Stimulated activated CD4-positive, alpha-beta T cell treated with anti-CD3 and anti-CD28 coated beads, TNF-alpha, amount 100 ng/mL, for 24 hours (primary cell): ENCODE measurements at places on chromosomes 3 and 15.

- DNase-seq, result no peak
Observed at GRCh38 chr3:177405191-177405672, 207.9 kb upstream of the TBL1XR1 start.

GRCh38 chr3:11275926-11276325 is 3.7 kb downstream of the ATG7 start:
- DNase-seq, result no peak

GRCh38 chr3:8052659-8053058 is 449.0 kb upstream of the LMCD1 start:
- DNase-seq, result no peak

- no peak for DNase-seq
Observed at GRCh38 chr15:73631915-73632669, 1.1 kb downstream of the NPTN start.

GRCh38 chr3:102301155-102301880 is 133.5 kb upstream of the ZPLD1 start:
- DNase-seq, result no peak

DNA sequence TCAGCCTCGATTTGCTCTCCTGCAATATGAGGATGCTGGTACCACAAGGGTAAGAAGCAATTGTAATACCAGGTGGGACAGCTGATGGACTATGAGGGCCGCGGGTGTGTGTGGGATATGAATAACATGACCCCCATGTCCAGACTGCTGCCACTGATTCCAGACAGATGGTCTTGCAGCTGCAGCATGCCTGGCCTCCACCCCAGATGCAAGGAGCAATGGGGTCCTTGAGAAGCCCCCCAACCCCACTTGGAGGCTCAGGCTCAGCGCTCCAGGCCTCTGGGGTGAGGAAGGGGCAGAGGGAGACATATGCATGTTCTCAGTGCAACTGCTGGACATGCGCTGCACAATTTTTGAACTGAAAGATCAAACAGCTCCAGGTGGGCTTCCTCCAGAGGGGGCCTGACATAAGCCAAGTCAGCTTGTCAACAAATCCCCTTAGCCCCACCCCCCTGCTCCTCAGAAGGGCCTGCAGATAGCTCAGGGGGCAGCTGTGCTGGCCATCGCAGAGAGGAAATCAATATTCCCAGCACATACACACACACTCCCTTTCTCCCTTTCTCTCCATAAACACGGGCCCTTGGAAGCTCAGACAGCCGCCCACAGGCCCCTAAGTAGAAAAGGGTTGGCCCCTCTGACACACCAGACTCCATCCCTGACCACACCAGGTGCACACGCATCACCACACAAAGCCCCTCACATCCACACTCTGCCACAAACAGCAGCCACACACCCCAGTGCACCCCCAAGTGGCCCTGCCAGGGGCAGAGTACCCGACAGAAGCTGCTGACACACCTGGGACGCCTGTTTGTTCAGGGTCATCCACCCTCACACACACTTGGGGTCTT is 107.0 kb downstream of the IQSEC1 start:
- no peak for DNase-seq

- DNase-seq, result no peak
Observed at GRCh38 chr3:165383381-165383780, 187.2 kb upstream of the SLITRK3 start.

DNA sequence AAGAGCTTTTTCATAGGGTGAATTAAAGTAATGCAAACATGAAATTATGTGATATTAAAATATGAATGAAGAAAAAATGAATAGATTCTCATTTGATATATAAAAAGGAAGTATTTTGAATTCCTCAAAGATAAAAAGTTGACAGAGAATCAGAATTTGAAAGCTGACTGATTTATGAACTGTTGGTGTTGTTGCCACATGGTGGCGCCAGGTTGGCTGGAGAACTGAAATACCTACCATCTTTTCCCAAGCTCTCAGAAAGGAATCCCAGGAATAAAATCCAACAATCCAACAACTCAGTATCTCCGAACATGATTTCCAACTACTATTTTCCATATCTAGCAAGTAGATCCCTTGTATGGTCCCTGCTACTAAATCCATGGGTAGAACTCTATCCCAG is 3.1 kb downstream of the MYRIP start:
- DNase-seq, result no peak

DNA sequence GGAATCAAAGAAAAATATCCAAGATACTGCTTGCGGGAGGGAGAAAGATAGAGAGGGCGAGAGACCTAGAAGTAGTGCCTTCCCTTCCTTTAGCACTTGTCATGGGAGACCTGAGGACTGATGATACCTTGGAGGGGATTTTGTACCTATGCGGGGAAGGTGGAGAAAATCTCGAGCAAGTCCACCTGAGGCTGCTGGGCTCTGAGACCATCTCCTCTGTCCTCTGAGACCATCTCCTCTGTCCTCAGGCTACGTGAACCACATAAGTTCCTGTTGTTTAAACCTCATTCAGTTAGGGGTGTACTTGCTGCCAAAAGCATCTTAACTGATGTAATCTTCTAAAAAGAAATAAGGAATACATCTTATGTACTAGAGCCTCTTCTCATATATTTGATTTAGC is 164.9 kb downstream of the NR2F2 start:
- DNase-seq, result no peak

GRCh38 chr3:44065311-44066094 is 176.2 kb upstream of the TOPAZ1 start:
- no peak for DNase-seq

- DNase-seq, result peak; percentile 44
Observed at GRCh38 chr3:53102601-53103147, 27.6 kb downstream of the RFT1 start.

- no peak for DNase-seq
Observed at GRCh38 chr3:151544164-151544548, 83.3 kb upstream of the IGSF10 start.

- no peak for DNase-seq
Observed at GRCh38 chr3:143002727-143003126, 1.4 kb downstream of the U2SURP start.

DNA sequence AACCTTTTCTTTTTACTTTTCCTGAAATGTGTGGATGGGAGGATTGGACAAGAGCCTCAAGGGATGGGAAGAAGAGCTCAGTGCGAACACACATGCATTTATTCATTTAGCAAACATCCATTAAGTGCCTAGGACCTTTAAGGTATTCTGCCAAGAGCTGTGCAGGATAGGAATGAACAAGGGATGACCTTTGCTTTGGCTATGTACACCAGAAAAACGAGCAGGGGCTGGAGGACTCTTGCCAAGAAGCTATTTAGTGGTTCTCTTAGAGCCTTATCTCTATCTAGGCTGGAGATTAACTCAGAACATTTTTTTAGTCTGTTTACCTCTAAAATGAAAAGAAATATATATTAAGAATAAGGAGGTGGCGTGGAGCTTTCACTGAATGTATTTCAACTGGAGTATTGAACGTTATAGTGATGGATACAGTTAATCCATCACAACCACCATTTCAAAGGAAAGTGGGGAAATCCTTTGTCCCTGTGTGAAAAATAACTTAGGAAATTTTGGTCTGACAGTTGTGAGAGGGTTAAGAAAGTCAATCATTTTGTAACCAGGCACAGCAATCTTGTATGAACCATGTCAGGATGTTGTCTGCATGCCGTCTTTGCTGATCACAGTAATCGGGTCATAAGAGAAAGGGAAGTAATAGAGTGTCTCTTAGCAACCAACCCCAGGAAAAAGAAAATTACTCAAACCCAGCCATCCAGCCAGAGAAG is 279.0 kb downstream of the LPP start:
- DNase-seq, result no peak

DNA sequence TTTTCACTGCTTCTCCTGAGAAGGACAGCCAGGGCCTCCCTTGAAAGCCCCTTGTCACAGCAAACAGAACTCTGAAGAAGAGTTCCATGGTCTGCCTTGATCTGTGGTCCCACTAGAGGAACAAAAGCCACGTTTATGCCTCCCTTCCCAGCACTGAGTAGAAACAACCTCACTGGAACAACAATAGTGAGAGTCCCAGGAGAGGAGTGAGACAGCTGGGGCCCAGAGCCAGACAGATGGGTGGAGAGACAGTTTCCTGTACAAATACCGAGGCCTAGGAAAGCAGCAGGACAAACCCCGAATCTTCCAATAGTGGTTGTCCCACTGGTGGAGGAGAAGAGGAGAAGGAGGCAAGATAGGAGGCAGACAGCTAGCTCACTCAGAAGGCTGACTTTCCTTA is 106.1 kb downstream of the WDR76 start:
- no peak for DNase-seq

GRCh38 chr15:101213570-101213969 is 38.3 kb downstream of the CHSY1 start:
- no peak for DNase-seq

GRCh38 chr3:134029256-134029733 is 430 bp downstream of the SLCO2A1 start:
- no peak for DNase-seq

DNA sequence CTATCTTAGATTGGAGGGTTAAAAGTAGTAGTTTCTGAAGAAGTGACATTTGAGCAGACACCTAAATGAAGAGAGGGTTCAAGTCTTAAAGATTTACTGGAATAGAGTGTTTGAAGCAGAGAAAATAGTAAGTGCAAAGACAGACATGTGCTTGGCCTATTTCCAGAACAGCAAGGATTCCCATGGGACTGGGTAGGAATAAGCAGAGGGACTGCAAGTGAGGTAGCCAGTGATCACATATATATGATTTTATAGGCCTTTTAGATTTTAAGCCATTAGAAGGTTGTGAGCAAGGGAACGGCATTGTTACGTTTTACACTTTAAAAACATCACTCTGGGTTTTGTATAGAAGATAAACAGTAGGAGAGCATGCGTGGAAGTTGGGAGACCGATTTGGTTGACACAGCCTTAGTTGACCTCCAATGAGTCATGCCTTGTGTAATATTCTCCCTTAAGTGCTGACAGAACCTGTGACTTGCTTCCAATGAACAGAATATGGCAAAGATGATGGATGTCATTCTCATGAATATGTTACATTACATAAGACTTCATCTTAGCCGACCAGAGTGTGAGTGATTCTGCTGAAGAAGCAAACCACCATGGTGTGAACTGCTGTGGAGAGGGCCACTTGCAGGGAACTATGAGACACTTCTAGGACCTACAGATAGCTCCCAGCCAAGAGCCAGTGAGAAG is 37.1 kb upstream of the SLC4A7 start:
- no peak for DNase-seq

DNA sequence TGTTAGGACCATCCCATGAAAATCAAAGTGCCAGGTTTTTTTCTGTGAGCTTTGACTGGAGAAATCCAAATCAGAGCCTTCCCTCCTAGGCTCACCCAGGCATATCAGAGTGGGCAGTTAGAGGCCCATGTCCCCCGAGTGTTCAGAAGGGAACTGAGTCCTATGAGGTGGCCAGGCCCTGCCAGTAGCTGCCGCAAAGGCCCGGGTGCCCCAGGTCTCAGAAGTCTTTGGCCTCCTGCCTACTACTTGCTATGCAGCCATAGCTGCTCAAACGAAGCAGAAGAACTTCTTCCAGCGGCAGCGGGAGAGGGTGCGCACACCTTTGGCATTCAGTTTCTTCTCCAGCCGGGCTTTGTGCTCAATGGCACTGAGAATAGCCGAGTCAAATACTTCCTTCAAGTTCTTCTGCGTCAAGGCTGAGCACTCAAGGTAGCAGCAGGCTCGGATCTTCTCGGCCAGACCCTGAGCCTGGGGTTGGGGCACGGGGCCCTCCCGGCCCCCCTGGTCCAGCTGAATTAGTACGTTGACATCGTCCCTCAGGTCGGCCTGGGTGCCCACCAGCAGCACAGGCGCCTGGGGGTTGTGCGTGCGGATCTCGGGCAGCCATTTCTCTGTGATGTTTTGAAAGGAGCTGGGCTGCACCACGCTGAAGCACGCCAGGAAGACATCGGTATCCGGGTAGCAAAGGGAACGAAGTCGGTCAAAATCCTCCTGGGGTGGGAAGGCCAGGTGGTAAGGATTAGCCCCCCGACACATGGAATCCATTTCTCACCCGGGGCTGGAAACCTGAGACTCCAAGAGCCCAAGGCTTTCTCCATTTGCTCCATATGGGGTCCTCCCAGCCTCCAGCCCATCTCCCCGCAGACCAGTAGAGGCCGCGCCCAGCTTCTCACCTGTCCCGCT is 992 bp downstream of the RHOV start:
- no peak for DNase-seq

DNA sequence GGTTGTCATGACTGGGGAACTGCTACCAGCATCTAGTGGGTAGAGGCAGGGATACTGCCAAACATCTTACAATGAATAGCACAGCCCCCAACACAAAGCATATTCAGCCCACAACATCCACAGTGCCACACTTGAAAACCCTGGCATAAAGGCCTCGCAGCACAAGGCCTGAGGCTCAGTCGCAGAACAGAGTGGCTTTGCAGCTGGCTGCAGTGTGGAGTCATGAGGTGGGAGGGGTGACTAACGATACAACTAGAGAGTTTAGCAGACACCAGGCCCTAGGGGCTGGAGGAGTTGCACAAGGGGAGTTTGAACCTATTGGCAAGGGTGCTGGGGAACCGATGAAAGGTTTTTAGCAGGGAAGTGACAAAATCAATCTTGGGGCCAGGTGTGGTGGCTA is 32.1 kb downstream of the GRK7 start:
- no peak for DNase-seq
